Activated CD4-positive, alpha-beta T cell treated with anti-CD3 and anti-CD28 coated beads for 36 hours (primary cell): ENCODE measurements at places on chromosomes 1 and 21. TPM values are rescaled to one million over a fixed set of nuclear protein-coding genes. Genes with fewer than 3 reads are reported as not detected.
A peak's percentile ranks its signal among the peaks of the same experiment; 100 is the strongest.

Gene LENEP
- 0.80 TPM for total RNA-seq

Gene GPR52
- total RNA-seq = 0.56 TPM

Gene PPP1R12B
- total RNA-seq = 10.3 TPM

Gene PKLR
- total RNA-seq = not detected

Gene DCST1
- not detected for total RNA-seq

Gene LRRC3
- total RNA-seq = 2.9 TPM

Gene RAB25
- 0.77 TPM for total RNA-seq

Gene AXDND1
- total RNA-seq = 0.37 TPM

Gene SLC26A9
- total RNA-seq = not detected

Gene SPOCD1
- 0.91 TPM for total RNA-seq

Gene IGFN1
- not detected for total RNA-seq

Gene CDC20
- 163 TPM for total RNA-seq

Gene CD2
- total RNA-seq = 291 TPM

- DNase-seq = no peak
Measured at GRCh38 chr1:94142022-94142421, 21.1 kb upstream of the ABCA4 start.

GRCh38 chr1:97097404-97097925 lies 375.9 kb downstream of the PTBP2 start:
- no peak for DNase-seq

- no peak for DNase-seq
Measured at GRCh38 chr1:166166329-166166697, 488 bp downstream of the FAM78B start.

DNA sequence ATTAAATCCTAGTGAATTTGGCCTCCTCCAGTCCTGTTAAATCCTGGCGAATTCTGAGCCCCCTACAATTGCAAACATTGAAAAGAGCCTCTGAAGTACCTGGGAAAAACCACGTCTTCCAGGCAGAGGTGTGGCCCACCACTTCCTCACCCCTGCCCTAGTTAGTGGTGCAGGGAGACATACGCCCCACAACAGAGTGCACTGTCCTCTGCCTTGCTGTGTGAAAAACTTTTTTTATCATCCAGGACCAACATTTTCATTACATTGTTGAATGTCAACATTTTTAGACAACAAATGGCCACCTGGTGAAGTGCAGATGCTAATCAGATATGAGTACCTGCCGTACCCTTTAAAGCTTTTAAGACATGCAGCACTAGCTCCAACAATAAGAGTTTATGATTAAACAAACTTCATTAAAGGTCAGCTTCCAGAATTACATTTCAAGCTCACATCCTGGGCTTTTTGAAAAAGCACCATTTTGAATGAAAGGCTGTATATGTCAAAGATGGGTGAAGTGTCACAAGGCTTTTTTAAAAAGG lies 13.6 kb upstream of the TMPRSS2 start:
- DNase-seq = no peak

DNA sequence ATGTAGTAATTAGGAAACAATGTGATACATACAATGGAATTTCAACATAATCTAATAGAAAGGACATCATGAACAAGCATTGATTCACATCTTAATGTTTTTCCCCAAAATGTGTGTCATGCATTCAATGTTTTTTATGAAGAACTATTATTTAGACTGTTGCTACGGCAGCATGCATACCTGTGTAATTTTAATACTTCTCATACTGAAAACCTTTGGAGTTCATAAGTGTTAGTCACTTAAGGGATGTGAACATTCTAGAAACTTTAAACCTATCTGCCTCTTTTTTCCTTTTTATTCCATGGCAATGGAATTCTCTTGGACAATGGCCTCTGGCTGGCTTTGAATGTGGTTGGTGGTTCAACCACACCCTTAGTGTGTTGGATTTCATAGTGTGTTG lies 48.6 kb downstream of the TMPRSS15 start:
- no peak for DNase-seq

GRCh38 chr1:61318319-61319125 lies 236.2 kb downstream of the NFIA start:
- DNase-seq = peak; percentile 46

DNA sequence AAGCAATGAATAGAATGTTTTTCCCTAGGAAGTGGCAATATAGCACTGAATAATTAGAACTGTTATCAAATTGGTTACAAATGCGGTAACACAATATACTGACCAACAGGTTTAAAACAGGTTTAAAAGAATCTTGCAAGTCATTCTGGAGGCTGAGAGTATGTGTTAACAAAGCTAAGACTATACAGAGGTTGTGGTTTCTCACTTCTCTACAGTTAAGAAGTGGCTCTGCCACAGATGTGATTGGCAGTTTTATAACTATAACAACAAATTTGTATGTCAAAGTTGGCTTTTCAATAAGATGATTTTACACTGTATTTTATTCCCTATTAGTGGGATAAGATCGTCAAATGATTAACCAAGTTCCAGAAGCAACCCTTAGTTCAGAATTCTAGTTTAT lies 7.1 kb downstream of the ANGEL2 start:
- no peak for DNase-seq

DNA sequence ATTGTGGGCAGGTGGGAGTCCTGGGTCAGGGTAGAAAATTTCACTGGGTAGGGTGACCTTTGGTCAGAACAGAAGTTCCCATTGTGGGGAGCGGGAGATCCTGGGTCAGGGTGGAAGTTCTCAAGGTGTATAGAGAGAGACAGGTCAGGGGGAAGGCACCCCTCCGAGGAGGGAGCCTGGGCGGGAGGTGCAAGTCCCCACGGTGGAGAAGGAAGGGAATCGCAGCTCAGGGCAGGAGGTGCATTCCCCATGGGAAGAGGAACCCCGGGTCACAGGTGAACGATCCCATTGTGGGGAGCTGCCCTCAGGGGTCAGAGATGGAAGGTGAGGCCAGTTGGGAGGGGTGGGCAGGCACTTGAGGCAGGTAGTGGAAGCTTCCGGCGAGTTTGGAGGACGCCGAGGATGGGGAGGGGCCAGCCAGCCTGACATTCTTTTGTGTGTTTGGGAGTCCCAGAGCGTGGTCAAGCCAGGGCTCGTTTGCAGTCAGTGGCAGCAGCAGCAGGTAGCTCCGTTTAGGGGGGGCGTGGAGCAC lies 637 bp downstream of the LYPLA2 start:
- DNase-seq = peak; percentile 53

- no peak for DNase-seq
Measured at GRCh38 chr1:149844650-149845255, 54.6 kb upstream of the BOLA1 start.

GRCh38 chr1:27136998-27137542 lies 17.9 kb downstream of the SLC9A1 start:
- peak; percentile 94 for DNase-seq

DNA sequence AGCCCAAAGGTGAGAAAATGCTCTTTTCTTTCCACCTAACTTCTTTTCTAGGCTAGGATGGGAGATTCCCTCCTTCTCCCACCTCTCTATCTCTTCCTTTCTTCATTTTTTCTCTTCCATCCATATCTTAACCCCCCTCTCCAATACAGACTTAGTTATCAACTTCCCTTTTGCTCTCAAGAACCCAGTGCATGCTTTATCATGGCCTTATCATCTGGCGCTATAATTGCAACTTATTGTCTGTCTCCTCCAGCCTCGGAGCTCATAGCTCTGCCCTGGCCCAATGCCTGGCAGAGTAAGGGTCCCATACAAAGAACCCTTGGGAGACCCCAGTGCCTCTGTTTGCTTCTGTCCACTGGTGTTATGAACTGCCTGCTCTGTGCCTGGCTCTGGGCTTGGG lies 71.0 kb upstream of the NFASC start:
- DNase-seq = no peak

DNA sequence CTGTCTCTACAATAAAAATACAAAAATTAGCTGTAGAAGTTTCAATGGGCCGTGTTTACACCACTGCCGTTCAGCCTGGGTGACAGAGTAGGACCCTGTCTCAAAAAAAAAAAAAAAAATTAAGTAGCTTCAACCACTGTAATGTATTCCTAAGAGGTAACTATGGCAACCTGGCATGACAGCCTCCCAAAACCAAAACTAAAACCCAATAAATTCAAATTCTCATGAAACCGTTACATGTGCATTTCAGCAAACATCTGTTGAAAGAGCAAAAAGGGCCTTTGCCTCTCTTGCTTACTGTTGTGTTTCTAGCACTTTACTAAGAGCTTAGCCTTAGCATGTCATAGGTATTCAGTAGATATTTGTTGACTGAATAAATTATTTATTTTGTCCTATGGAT lies 33.5 kb downstream of the ODR4 start:
- no peak for DNase-seq

DNA sequence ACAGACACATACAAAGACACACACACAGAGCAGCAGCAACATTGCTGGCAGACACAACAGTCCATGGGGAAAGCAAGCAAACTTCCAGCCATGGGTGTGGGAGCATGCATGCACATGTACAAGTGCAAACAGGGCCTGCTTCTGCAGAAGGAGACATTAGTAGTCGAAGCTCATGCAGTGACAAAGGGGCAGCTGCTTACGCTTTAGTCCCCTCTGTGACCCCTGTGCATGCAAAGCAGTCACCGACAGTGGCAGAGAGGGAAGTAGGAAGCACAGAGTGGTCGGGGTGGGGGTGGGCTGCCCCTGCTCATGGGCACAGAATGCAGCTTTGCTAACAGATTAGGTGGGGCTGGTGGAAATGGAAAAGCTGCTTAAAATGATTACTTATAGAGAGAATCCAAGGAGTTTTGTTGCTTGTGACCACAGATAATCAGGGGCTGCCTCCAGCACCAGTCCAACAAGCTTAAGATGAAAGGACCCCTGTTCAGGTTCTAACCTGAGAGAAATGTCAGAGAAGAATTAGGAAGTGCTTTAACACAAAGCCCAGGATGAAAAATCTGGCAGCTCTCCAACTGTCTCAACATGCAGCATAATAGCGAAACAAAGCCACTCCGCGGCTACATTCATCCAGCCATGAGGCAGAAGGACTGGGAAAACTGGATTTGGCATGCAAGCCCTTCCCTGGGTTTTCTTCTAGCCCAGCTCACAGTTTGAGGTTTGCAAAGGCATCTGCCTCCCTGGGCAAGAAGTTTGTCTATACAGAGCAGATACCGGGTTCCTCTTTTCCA lies 378.9 kb downstream of the KCNH1 start:
- no peak for DNase-seq

DNA sequence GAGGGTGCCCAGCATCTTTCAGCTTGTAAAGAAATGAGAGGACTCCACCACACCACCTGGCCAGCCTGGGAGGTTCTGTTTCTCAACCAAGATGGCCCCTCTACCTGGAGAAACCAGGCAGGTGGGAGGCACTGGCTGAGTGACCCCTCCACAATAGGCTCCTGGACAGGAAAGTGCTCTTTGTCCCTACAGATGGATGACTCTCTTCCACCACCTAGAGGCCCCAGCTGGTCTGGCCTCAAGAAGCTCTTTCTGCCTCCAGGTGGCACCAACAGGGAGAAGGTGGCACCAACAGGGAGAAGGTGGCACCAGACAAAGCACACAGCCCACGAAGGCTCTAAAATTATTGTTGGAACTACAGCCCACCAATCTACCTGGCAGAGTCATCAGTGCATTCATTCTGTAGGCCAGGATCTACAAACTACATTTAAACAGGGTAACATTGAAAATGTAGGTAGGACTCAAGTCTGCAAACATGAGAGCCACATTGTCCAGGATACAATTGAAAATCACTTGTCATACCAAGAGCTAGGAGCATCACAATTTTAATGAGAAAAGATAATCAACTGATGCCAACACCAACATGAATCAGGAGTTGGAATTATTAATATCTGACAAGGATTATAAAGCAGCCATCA lies 14.4 kb downstream of the TMPRSS3 start:
- peak; percentile 69 for DNase-seq

- no peak for DNase-seq
Measured at GRCh38 chr21:35071347-35071746, 22.2 kb upstream of the RUNX1 start.

DNA sequence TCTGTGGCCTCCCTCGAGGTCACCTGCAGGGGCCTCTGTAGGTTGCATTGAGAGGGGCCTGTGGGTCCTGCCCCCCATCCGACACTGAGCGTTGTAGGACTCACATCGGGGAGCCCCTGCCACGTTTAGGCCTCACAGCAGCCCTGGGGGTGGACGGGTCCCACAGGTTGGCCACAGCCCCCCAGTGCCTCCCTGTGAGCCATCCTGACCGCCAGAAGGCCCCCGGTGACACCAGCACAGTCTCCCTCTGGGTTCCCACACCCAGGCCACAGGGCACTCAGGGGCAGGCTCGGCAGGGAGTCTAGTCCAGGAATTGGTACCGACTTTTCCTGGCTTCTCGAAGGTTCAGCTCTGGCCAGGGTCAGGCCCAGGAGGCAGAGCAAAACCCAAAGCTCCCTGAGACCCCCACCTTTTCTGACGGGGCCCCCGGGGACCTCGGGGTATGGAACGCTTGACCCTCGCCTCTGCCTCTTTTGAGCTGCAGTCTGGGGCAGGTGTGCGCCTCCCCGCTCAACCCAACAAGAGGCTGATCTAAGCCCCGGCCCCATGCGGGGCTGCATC lies 13.9 kb upstream of the POFUT2 start:
- DNase-seq = no peak

DNA sequence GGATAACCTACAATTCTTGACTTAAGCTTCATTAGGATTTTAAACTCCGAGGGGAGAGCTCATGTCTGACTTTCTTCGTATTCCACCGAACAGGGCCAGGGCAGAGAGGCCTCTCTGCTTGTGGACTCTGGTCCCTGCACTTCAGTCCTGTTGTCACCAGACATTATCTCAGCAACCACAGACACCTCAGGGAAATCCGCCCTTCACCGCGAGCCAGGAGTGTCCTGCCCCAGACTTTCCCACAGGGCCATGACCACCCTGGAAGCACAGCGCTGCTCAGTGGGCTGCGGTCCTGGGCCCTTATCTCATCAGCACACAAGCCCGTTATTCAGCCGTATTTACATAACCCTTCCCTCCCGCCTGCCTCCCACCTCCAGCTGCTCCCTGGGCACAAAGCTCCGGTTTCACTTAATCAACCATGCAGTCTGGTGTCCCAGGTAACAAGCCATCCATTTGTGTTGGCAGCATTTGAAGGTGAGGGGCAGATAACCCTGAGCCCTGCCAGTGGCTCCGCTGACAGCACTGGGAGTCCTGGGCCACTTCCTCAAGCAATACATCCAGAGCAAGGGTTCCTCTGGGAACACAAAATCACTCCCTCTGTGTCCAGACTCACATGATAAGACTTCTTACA lies 122.8 kb upstream of the RAB4A start:
- DNase-seq = no peak

DNA sequence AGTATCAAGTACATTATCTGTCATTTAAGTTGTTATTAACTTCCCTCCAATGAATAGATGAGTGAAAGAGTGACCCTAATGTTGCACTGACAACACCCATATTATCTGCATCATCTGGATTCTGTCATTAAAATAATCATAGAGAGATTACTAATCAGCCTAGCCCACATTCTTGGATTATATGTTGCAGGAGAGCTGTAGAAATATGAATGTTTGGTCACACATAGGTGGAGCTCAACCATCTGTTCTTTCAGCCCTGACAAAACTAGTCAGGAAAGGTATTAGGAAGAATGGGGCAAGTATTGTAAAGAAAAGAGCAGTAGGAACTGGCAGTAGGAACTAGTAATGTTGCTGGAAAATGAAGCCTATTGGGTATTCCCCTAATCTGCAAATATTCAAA lies 15.4 kb downstream of the FLG2 start:
- DNase-seq = no peak
